Activated naive CD4-positive, alpha-beta T cell treated with Interleukin-2 at 50 U/mL for 16 hours (primary cell): ENCODE measurements at places on chromosomes 6 and 20.

GRCh38 chr20:5327356-5327755, 10.6 kb upstream of the PROKR2 start:
- no peak for DNase-seq

- no peak for DNase-seq
These were observed 79.2 kb downstream of the CBFA2T2 start for GRCh38 chr20:33568868-33569801.

DNA sequence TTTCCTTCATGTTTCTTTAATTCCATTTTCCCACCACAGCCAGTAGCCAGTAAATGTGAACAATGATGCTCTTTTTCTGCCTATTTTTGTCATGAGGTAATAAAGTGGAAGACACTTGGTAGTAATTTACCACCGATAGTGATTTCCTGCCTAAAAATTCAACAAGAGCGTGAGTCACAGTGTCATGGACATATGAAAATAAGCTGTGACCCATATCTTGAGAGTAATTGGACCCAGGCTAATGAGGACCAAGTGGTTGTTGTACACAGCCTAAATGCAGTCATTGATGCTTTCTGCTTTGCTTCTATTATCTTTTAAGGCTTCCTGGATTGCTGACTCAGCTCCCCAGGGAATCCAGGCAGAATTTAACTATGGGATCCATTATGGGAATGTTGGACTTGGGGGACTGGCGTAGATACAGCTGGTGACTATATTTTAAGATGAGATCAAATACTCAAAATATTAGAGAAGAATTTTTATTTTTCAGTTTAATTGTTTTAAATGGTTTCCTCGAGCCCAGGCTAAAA, 265.9 kb upstream of the FERMT1 start:
- DNase-seq, result no peak

- DNase-seq, result no peak
These were observed 18.8 kb downstream of the TDRD6 start for GRCh38 chr6:46706464-46706863.

DNA sequence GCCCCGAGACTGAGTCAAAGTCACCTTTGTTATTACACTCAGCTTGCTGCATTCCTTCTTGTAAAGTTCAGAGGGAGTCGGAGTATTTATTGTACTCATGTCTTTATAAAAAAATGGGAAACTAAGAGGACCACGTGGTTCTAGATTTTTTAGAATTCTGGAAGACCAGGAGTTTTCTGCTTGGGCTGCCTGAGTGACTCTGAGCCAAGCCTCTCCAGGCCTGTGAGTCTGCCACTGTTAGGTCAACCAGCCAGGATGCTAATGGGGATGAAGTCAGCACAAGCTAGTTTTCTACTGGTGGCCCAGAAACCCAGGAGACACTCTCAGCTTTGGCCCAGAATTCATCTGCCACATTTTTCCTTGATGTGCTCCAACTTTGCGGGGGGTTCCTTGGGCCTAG, 453.5 kb upstream of the SULF2 start:
- DNase-seq, result no peak

GRCh38 chr6:134358320-134358719, 40.4 kb upstream of the SGK1 start:
- DNase-seq, result no peak

DNA sequence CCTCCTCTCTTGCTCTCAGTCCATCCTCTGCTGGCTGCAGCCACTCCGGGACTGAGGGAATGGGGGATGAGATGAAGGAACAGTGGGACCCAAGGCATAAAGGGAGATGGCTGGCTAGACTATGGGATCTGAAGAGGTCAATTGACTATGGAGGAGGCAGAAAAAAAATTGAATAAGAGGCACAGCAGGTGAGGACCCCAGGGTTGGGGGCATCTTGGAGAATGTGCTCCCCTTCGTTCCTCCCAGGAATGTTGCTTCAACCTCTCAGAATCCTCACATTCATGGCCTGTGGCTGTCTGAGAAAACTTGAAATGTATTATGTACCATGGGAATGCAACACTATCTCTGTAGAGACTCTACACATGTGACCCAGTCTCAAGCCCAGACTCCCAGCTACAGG, 121.0 kb downstream of the SLC22A3 start:
- DNase-seq, result no peak

GRCh38 chr6:68638230-68638900, 3.3 kb downstream of the ADGRB3 start:
- no peak for DNase-seq
